ENCODE measurements at places on chromosomes 6 and 20.
A peak's percentile ranks its signal among the peaks of the same experiment; 100 is the strongest.

- peak; percentile 65 for DNase-seq
Measured at GRCh38 chr6:137016356-137016755, 28.4 kb downstream of the IL20RA start.

GRCh38 chr20:21102603-21103311, 3.4 kb downstream of the LINC00237 start:
- no peak for DNase-seq

DNA sequence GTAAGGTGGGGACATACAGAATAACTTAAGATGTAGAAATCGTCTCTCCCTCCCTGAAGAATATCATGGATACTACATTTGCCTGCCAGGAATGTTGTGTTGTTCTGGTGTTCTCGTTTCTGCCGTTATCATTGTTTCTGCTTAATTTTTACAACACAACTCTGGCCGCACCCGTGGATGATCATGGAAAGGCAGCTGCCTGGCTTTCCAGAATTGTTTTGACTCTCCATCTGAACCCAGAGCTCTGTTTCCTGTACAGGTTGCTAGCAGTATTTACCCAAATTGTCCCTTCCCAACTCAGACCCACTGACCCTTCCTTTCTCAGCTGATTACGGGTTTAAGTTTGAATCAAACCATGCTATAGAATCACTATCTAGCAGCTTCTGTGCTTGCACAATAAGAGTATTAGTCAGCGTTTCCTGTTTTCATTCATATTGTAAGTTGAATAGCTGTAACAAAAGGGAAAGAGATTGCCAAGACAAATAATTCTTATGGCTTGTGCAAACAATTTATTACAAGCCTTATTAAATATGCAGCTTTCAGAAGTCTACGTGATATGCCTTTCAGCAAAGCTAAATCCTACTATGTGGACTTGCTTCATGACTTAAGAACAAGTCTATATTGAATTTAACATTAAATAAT, 139.0 kb downstream of the MTHFD1L start:
- DNase-seq = peak; percentile 90

DNA sequence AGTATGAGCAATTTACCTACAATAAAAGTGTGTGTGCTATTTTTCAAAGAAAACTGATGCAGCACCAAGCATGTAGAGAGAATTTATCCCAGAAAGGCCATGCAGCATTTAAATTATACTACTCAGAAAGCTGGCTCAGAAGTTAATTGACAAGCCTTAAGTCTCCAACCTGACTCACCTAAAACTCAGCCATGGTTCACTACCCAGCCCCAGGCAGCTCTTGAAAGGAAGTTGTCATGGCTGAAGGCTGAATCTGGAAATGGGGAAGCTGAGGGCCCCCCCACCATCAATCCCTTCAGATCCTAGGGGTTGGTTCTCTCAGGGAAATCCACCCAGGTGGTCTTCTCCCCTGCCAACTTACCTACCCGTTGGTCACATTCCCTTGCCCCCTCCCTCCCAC, 19.7 kb downstream of the PPIL6 start:
- no peak for DNase-seq

GRCh38 chr20:10762216-10762615, 88.4 kb upstream of the JAG1 start:
- no peak for DNase-seq

DNA sequence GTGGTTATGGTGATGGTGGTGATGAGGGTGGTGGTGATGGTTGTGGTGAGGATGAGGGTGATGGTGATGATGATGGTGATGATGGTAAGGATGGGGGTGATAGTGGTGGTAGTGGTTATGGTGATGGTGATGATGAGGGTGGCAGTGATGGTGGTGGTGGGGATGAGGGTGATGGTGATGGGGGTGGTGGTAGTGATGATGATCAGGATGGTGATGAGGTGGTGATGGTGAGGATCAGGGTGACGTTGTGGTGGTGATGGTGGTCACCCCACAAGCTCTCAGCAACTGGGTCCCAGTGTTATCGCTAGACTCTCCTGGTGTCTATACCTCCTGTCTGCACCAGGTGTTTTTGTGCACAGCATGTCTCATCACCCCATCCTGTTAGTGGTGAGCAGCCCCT, 85.0 kb downstream of the TMEM242 start:
- DNase-seq = no peak

DNA sequence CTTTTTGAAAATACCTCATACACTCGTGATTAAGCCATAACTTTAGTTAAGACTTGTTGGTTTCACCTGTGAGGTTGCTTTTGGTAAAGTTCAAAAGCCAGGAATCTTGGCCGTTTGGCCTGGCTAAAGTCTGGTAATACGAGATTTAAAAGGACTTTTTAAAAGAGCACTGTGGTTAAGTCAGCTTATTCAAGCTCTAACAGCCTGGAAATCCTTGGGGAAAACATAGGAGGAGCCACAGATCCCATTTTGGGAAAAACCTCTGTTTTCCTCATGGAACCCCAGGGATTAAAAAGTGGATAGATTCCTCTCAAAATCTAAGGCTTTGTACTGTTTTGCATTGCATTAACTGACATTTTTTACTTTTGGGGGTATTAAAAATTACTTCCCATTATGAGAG, 13.7 kb upstream of the SLC22A16 start:
- DNase-seq = no peak

- DNase-seq = no peak
Measured at GRCh38 chr20:2919518-2920245, 46.4 kb downstream of the PTPRA start.

DNA sequence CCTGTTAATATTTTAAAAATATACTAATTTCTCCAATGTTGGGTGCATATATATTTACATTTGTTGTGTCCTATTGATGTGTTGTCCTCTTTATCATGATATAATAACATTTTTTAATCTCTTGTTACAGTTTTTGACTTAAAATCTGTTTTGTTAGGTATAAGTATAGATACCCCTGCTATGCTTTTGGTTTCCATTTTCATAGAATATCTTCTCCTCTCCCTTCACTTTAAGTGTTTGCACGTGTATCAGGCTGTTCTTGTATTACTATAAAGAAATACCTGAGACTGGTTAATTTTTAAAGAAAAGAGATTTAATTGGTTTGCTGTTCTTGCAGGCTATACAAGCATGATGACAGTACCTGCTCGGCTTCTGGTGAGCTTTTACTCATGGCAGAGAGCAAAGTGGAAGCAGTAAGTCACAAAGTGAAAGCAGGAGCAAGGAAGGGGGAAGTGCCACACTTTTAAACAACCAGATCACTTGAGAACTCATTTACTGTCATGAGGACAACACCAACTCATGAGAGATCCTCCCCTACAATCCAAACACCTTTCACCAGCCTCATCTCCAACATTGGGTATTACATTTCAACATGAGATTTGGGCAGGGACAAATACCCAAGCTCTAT, 340.5 kb upstream of the SYNCRIP start:
- DNase-seq = no peak

DNA sequence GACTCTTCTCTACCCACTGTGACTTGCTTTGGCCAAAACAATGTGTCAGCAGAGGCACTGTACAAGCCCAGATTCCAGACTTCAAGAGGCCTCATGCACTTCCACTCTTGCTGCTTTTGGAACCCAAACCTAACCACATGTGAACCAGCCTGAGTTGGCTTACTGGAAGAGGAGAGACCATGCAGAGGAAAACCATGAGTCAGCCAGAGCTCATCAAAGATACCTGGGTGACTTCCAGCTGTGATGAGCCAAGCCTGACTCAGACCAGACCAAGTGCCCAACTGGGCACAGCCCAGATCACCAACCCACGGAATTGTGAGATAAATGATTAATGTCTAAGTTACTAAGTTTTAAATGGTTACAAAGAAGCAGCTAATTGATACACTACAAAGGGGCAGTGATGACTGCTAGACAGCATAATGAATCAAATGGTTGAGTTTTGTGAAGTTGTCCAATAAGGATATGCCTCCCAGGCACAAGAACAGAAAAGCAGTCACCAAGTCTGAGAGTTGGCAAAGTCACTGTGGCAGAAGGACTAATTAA, 16.2 kb upstream of the BEND6 start:
- DNase-seq = peak; percentile 99

- DNase-seq = peak; percentile 17
Measured at GRCh38 chr6:46983007-46983411, 59.1 kb downstream of the ADGRF1 start.

- DNase-seq = no peak
Measured at GRCh38 chr20:35742741-35743523, 872 bp upstream of the RBM39 start.

- DNase-seq = peak; percentile 29
Measured at GRCh38 chr6:7087066-7087465, 20.7 kb upstream of the RREB1 start.

- DNase-seq = no peak
Measured at GRCh38 chr6:94658929-94659328, 918.4 kb upstream of the MANEA start.

DNA sequence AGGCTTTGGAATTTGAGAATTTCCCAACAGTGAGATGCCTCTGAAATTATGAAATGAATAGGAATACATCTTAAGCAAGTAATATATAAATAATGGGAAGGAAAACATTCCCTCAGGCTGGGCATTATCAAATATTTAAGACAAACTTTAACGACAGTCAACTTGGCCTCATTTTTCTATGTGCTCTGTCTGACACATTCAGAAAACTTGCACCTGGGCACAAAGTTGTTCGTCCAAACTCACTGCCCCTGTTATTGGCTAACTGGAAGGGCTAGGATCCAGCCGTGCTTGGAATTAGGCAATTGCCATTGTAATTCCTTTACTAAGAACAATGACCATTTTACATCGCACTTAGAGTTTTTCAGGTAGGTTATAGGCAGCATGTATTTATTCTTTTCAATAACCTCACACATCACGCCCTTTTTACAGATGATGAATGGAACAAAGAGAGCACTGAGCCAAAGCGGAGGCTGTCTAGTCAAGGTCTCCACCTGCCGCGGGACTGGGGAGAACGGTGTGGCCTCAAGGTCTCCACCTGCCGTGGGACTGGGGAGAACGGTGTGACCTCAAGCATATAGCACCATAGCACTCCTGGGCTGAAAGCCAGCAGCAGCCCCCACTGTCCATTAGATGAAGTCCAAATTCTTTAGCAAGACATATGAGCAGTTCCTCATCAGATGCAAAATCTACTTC, 40.7 kb upstream of the FOXQ1 start:
- DNase-seq = no peak

- no peak for DNase-seq
Measured at GRCh38 chr20:17878912-17879602, 89.5 kb downstream of the SNX5 start.

GRCh38 chr6:138307816-138308730, 69.6 kb upstream of the SMIM28 start:
- no peak for DNase-seq

DNA sequence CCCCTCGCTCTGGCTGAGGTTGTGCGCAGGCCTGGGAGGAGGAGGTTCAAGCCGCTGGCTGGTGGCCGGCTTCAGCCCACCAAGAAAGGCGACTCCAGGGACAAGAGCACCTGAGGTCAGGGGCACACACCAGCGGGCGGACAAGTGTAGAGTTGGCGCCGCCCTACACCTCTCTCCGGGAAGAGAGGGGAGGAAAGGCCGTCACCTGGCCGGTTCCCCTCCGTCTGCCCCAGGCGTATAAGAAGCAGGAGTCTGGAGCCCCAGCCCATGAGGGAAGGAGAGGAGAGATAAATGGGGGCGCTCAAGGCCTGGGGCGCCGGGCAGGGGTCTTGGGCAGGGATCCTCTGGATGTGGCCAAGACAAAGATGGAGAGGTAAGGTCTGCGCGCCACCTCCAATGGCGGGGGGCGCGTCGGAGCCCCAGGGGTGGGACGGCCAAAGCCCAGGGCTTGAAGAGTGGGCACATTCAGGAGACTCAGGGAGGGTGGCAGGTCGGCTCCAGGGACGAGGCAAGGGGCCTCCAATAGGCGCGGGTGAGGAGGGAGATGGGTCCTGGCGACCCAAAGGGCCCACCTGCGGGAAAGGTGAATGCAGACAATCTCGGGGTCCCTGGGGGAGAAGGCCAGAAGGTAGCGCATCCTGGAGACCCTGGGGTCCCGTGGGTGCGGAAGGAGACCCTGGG, 826 bp downstream of the RIMS4 start:
- no peak for DNase-seq

- peak; percentile 85 for DNase-seq
Measured at GRCh38 chr6:40956936-40957335, 82.1 kb downstream of the UNC5CL start.

Data from fibroblast of skin of right biceps (primary cell).